ENCODE measurements at places on chromosomes 2 and 18.

- DNase-seq: no peak
Measured at GRCh38 chr18:23198217-23198845, 63.0 kb downstream of the CABLES1 start.

DNA sequence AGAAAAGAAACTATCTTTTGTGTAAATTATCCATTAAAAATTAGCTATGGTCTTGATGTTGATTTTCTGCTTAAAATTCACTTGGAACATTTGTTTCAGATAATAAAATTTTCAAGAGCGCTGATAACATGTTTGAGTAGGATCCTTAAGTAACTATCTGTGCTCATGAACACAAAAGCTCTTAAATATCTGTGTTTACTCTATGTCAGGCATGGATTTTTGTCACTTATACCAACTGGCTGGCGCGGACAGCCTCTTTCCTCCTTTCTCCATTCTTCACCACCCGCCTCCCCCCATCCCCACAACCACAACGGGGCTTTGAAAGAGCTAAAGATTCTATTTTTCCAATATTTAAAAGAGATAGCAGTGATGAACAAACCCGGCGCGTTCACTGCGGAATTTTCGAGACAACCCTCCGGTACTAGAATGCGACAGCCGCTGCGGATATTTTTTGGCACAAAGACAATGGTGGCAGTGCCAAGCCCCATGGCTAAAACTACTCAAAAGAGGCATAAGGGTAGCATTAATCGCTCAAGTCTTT, 181.5 kb downstream of the TCF4 start:
- DNase-seq: no peak

DNA sequence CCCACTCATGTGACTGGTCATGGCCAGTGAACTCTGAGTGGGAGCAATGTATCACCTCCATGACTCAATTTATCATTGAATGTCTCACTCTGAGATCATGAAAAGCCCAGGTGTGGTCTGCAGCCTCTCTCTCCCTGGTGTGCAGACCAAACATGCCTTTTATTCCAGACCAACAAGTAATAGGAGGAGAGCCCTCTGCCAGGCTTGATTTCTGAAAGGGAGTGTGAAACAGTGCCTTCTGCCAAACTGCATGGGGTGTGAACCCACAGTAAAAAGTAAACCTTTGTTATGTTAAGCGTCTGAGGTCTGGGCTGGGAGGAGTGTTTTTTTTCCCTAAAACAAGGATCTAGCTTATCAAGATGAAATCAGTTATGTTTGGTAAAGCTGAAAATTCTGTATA, 601.2 kb downstream of the ADCYAP1 start:
- DNase-seq: no peak

GRCh38 chr2:197256547-197257170, 53.9 kb downstream of the ANKRD44 start:
- no peak for DNase-seq

- DNase-seq: no peak
Measured at GRCh38 chr2:239558661-239559060, 157.8 kb upstream of the HDAC4 start.

GRCh38 chr2:165203689-165204559, at the start of gene SCN3A:
Gene SCN3A (minus strand): TSS chr2:165204050. CDS start chr2:165176394, 27,656 bp downstream.
- no peak for DNase-seq

GRCh38 chr2:74142340-74142739, 5.4 kb downstream of the BOLA3 start:
- no peak for DNase-seq

DNA sequence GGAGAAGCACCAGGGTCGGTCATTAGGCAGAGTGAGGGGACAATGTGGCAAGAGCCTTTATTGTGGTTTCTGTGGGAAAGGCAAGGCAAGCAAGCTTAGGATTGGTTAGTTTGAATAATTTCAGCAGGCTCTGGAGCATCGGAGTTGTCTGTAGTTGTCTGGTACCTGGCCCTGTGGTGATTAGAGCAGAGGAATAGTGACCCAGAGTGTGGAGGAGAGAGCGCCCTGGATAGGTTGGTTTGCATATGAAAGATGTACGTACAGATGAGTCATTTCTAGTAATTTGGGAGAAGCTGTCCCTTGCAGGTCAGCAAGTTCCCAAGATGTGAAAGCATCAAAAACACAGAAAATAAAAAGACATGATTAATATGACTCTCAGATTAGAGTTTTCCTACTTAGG, 383.1 kb upstream of the MEX3C start:
- DNase-seq: no peak

DNA sequence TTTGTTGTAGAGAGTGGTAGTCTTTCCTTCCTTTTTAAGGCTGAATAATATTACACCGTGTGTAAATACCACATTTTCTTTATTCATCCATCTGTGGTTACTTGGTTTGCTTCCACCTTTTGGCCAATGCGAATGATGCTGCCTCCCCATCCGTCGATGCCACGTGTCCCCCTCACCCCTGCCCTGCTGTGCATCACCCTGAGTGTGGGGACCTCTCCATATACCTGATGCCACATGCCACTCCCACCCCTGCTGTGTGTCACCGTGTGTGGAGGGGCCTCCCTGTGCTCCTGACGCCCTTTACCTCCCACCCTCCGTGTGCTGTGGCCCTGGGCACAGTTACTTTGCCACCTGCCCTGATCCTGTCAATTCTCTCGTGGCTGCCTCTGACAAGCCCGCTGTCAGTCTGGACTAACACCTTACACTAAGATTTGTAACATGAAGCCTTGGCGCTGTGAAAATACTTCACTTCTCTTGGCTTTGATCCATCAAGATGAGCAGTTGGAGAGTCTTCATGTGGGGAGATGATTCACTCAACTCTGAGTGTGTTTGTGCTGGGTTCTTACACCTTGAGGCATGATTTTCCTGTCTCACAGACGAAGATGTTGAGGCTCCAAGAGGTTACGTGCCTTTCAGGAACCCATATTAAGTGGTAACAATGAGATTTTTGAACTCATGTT, 234.0 kb downstream of the ZNF407 start:
- no peak for DNase-seq

GRCh38 chr2:197388866-197389587, 45.8 kb downstream of the SF3B1 start:
- no peak for DNase-seq

GRCh38 chr2:240655931-240656886, 26.5 kb downstream of the AQP12B start:
- DNase-seq: peak; percentile 18

- no peak for DNase-seq
Measured at GRCh38 chr2:239236808-239237205, 164.0 kb downstream of the HDAC4 start.

DNA sequence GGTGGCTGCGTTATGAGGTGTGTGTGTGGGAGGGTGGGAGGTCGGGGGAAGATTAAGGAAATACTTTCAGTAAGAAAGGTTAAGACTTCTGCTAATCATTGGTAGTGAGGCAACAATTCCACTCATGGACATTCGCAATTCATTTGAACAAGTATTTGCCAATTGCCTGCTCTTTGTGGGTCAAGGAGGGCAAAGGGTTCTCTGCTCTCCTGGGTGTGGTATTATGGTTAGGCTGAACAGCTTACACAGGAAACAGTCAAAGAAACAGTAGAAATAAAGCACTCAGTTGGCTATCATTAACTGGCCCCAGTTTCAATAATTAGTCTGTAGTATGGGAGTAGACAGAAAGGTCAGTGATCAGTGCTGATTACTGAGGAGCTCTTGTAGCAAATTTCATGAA, 357.0 kb upstream of the FANCL start:
- no peak for DNase-seq

- no peak for DNase-seq
Measured at GRCh38 chr18:62101321-62101721, 85.5 kb downstream of the PIGN start.

DNA sequence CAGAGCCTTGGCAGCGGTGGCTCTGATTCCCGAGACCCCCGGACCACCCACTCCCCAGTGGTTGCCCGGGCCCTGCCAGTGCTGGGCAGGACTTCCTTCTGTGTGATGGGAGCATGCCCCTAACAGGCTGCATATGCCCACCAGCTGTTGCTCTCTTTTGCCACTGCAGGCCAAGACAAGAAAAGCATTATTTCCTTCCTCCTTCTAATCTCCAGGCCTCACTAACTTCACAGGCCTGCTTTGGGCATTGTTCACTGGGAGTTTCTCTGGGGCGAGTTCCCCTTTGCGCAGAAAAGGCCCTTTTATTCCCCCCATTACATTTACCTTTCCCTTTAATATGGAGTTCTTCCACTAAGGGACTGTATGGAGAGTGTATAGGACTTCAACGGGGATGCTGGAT, 249.1 kb upstream of the SIX2 start:
- no peak for DNase-seq

GRCh38 chr2:172628085-172628484, 72.2 kb downstream of the PDK1 start:
- DNase-seq: no peak

- no peak for DNase-seq
Measured at GRCh38 chr18:34562252-34562870, 147.7 kb upstream of the DTNA start.

- DNase-seq: no peak
Measured at GRCh38 chr2:225948903-225949302, 549.4 kb downstream of the NYAP2 start.

- no peak for DNase-seq
Measured at GRCh38 chr18:59839931-59840685, 59.7 kb upstream of the PMAIP1 start.

GRCh38 chr2:52343706-52344266, 1311.9 kb upstream of the NRXN1 start:
- no peak for DNase-seq

GRCh38 chr2:11109002-11109401, 46.3 kb upstream of the SLC66A3 start:
- DNase-seq: no peak

GRCh38 chr2:66364495-66365333, 70.2 kb upstream of the MEIS1 start:
- DNase-seq: no peak

Measured in CD4-positive, alpha-beta T cell treated with Interleukin-10 for 1 hour (primary cell).